Head of caudate nucleus (tissue), 42 donors: ENCODE measurements at places on chromosomes 2 and 18.

DNA sequence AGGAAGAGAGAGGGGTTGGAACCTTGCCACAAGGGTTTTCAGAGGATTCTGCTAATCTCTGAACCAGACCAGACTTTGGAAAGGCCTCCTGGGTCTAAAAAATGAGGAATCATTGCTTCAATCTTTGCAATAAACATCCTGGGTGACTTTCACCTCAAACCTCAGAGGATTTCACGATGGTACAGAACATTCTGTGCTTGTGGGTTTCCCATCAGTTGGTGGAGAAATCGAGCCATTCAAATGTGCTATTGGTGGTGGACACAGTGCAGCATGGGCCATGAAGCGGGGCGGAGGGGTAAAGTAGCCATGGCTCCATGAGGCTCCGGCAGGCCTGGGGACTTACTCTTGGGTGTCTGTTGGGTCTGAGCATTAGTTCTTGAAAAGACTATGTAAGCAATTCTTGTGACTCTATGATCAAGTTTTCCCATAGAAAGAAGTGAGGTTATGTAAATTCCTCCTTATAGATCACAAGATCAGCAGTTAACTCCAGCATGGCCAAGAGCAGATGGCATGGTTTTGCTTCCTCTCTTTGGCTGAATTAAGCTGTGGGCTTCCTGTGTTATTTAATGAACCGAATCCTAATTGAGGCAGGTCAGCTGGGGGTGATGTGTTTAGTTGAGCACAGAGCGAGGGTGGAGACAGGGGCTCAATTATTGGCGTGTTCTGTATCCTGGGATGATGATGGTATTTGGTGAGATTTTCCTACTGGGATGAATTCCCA lies 1.9 kb upstream of the IL1R2 start:
- DNase-seq = no peak

DNA sequence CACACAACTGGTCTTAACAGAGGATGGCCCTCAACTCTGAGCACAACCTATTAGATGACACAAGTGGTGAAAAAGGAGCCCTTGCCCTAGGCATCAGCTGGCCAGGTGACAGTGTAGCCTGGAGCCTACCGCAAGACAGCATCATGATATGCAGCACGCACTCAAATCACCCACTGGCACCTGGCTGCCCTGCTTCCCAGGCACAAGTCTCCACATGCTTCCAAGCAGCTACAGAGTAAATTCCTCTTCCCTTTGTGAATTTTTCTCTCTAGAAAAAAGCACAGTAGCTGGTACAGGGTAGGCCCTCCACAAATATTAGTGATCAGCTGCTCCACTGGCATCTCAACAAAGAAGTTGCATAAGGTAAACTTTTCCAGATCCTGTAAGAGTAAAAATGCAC lies 6.0 kb downstream of the FBXO15 start:
- DNase-seq = no peak

DNA sequence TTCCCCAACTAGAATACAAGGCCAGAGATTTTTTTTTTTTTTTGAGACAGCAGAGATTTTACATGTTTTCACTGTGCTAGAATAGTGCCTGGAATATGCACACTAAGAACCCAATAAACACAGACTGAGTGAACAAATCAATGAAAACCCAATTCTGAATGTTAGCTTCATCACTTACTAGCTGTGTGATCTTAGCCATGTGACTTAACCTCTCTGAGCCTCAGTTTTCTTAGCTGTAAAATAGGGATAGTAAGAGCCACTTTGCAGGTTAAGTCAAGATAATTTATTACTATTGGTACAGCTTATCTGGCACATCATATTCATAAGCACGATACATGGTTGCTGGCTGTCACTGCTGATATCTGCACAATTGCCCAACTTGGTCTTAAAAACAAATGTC lies 140.6 kb downstream of the EN1 start:
- no peak for DNase-seq

GRCh38 chr2:105100046-105100840 lies 62.4 kb downstream of the MRPS9 start:
- DNase-seq = no peak

- DNase-seq = no peak
These were observed 4.9 kb downstream of the DAW1 start for GRCh38 chr2:227876300-227876801.
